ENCODE measurements at places on chromosomes 11 and 22.

GRCh38 chr22:21055564-21055834 is 9.8 kb downstream of the LRRC74B start:
- no peak for DNase-seq

- DNase-seq: no peak
Observed at GRCh38 chr11:94245121-94245520, 59.3 kb upstream of the IZUMO1R start.

- no peak for DNase-seq
Observed at GRCh38 chr22:50535113-50535512, 5.3 kb upstream of the TYMP start.

DNA sequence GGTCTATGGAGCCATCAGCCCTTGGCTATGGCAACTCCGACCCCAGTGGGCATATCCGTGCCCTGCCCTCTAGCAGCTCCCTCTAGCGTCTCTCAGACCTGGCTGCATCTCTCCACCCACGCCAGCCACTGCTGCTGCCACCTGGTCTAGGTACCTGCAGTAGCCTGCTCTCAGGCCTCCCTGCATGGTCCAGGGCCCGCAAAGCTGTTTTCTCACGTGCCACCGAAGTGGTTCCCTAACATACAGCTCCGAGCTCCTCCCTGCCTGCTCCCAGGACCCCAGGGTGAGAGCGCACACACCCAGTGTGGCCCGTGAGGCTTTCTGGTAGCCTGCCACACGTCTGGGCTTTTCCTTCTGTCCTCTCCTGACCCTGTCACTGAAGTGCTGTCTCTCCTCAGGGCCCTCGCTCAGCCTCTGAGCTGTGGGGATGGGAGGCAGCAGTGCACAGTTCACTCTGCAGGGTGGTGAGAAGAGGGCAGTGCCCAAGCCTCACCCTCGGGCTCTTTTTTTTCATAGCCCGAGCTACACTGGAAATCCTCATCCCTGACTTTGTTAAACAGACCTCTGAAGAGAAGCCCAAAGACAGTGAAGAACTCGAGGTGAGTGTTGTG is 14.3 kb downstream of the DGCR8 start:
- no peak for DNase-seq

DNA sequence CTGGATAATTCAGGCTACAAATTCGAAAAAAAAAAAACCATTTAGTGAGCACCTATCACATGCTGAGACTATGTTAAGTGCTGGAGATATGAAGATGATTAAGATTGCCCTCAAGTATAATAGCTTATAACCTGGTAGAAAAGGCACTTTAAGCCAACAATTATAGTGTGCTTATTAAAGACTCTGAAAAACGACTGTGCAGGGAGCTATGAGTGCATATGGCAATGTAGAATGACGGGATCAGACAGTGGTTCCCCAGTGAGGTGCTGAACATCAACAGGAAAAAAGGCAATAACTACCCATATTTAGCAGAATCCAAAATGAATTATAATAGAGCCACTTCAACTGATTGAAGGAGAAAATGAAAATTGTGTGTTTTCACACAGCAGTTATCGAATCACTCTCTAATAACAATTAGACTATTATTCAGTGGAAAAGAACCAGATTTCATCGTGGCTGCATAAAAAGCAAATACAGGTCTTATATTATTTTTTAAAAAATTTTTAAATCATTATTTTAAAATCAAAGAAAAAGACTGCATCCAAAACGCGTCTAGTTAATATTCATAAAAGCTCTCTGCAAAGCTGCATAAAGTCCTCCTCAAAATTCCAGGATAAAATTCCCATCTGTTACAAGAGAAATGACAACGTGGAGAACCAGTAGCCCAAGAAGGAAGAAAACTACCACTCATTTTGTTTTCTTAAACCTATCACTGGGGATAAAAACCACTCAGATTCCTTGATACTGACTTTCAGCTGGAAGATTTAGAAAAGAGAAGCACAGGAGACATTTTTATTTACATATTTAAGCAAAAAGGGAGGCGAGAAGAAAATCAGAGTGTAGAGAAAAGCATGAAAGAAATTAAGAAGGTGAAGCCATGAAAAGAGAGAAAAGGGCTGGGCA is 1.1 kb downstream of the MTMR2 start:
- DNase-seq: no peak

- DNase-seq: no peak
Observed at GRCh38 chr22:27863001-27863400, 56.1 kb downstream of the PITPNB start.

- no peak for DNase-seq
Observed at GRCh38 chr22:42025421-42025820, 26.8 kb downstream of the WBP2NL start.

DNA sequence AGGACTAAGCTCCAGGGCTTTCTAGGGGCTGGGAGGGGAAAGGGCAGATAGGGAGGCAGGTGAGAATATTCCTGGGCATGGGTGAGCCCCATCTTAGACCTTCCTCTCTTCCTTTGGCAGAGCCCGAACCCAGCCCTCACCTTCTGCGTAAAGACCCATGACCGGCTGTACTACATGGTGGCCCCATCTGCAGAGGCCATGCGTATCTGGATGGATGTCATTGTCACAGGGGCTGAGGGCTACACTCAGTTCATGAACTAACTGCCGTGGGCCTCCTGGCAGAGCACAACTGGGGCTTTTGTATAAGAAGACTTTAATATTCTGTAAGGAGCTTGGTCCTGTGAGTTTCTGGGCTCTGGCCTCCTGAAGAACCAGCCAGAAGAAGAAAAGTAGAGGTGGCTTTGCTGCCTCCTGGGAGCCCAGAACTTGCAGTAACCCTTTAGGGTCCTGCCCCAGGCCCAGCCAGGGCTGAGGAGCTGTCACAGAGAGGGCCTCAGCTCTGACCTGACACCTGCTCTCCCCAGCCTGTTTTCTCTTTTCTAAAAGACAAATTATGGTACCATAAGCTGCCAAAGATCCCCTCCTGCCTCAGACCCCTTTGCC is 22.8 kb downstream of the TREH start:
- DNase-seq: no peak

DNA sequence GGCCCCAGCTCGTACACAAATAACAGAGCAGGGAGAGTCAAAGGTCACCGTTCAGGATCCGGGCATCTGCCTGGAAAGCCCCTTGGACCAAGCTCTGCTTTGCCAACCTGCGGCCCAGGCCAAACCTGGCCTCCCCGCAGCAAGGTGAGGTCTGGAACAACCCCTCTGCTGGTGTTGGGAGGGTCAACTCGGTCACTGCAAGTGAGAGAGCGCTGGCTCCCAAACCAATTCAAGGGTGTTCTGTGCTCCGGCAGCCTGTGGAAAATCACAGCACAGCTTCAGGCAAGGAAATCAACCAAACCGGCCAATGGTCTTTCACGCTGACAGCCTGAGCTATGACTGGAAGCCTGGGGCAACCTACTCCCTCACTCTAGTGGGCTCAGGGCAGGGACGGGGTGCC is 63.4 kb downstream of the MYH9 start:
- no peak for DNase-seq

GRCh38 chr11:117282956-117283355 is 8.2 kb upstream of the BACE1-AS start:
- no peak for DNase-seq

- DNase-seq: no peak
Observed at GRCh38 chr11:30585125-30585891, 845 bp downstream of the MPPED2 start.

DNA sequence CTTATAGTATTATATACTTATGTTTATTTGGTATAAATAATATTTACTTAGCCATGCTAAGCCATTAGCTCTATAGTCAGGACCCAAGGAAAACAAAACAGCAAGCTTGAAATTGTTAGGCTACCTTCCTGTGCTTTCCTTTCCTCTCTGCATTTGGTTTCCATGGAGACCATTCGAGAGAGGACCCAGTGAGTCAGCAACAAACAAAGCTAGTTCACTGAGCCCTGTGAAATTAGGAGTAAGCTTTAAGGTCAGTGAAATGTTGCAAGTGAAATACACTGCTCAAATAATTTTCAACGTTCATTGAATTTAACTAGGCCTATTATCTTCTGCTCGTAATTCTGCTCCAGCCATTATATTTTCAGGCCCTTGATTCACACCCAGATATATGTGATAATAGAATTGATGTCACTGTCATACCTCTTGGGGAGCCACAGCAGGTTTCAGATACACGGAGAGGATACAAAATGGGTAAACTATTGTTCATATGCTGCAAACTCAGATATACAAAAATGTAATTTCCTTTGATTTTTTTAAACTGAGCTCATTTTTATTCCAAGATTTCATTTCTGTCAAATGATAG is 9.1 kb upstream of the OR10D3 start:
- no peak for DNase-seq

- DNase-seq: no peak
Observed at GRCh38 chr22:37625737-37626136, 13.7 kb upstream of the SH3BP1 start.

DNA sequence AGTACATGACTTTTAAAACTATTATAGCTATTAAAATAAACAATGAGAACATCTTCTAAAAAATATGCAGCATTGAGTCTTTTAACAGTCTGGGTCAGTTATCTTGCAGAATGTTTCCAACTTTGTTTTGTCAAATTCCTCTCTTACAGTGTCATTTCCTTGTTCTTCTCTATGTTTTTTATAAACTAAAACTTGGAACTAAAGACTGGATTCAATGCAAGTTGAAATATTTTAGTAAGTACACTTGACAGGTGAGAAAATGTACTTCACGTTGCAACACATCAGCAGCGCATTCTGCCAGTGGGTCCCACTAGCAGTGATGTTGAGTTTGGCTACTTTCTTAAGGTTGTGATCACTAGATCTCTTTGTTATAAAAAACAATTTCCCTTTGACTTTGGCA is 1407.6 kb upstream of the RAG2 start:
- no peak for DNase-seq

- no peak for DNase-seq
Observed at GRCh38 chr11:82731691-82732277, 1.9 kb downstream of the FAM181B start.

DNA sequence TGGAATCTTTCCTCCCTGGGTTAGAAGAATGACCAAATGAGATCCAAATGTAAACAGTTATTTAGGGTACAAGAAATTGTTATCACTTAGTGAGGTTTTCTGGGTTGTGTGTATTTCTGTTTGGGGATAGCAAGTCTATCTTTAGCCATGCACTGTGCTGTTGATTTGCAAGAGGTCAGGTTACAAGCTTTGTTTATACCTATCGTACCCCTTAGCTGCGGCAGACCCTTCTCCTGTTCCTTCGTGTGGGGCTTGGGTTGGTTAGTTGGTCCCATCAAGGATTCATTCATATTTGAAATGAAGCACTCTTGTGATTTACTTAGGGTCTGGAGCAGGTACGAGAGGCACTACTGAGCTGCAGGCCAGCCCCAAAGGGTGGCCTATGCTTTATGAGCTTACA is 72.6 kb downstream of the USP35 start:
- DNase-seq: no peak

- DNase-seq: no peak
Observed at GRCh38 chr22:22556995-22557925, 1.8 kb downstream of the PRAME start.

DNA sequence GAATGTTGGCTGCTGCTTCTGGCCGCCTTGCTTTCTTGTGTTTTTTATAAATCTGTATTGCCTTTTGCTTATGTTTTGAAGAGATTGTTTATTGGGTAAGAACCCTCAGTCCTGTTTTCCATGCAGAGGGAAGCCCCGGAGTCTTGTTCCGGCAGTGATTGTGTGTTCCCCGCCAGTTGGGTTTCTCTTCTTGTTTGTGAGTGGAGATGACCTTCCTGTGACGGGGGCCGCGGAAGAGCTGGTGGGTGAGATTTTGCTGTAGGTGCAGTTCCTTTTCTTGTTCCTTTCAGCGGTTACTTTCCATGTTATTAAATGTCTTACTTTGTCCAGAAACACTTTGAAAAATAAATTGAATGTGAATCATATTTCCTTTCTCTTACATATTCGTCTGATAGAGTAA is 8.3 kb downstream of the TBC1D22A start:
- no peak for DNase-seq

DNA sequence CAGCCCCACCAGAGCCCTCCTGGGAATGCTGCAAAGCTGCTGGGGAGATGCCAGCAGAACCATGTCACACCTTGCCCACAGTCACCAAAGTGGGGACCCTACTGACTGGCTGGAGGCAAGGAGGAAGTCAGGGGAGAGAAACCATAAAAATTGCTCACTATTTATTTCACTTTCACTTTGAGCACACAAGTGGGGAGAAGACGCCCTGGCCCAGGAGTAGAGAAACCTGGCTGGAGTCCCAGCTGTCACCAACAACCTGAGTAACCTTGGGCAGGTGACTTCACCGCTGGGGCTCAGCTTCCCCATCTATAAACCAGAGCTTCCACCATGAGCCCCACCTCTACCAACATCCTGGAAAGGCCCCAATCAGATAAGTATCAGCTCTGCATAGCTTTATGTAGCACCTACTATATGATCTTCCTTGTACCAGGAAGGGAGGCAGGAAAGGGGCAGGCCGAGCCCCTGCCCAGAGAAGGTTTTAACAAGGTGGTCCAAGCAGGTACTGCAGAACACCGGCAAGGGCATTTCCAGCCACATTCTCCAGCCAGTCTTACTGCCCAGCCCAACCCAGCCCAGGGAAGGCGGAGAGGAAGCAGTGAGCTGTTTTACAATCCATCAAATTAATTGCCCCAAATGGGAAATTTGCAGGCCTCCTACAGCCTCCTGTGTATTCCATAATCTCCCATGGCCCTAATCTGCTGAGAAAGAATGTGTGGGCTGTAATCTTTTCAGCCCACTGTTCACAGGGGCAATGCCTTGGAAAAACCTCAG is 27.6 kb downstream of the PLEKHA7 start:
- DNase-seq: no peak

GRCh38 chr11:26953770-26954392 is 40.0 kb upstream of the FIBIN start:
- no peak for DNase-seq

DNA sequence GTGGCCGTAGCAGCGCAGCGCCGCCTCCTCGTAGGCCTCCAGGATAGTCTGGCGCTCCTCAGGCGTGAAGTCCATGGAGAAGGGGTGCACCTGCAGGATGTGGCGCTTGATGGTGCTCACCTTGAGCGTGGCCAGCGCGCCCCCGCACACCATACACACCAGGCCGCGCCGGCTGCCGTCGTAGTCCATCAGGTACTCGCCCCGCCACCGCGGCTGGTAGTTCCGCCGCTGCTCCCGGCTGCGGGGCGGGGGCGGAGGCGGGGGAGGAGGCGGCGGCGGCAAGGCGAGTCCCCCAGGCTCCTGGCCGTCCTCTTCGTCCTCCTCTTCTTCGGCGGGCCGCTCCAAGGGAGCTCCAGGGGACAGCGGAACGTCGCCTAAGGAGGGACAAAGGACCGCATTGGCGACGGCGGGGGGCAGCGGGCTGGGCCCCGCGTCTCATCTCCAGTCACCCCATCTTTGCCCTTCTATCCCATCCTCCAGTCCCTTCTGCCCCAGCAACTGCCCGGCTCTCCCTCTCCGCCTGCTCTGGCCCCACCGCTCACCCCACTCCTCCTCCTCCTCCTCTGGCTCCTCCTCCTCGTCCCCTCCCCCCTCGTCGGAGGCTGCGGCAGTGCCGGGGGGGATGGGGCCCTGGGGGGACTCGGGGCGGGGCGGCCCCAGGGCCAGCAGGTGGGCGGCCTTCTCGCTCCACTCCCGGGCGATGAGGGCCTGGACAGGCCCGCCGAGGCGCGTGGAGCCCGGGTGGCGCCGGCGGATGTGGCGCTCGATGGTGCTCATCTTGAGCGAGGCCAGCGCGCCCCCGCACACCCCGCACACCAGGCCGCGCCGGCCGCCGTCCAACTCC is 4.9 kb downstream of the ZFTA start:
- no peak for DNase-seq

All from NCI-H187 (cell line).